ENCODE measurements at places on chromosomes 7 and 10.

GRCh38 chr10:19803676-19804075, 12.6 kb upstream of the PLXDC2 start:
- no peak for DNase-seq

DNA sequence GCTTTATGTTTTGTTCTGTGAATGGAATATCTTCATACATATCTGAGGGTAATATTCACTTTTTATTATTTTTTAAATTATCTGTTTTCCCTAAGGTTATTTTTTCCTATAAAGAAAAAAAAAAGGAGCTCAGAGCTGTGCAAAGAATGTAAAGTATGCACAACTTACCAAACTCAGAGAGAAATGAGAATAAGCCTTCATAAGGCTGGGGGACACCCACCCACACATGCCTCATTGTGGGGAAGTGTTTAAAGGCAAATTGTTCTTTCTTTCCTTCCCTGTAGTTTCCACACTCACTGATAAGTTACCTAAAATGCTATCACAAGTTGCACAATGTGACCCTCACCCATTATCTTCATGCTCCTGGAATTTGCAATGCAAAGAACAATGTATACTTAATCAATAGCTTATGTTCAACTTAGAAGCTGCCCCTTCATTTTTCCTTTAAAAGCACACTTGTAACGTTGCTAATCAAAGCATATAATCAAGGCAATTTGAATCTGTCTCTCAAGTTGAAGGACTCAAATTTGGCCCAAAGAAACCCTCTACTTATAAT, 108.1 kb downstream of the GNAT3 start:
- DNase-seq, result no peak

GRCh38 chr7:16801579-16801978, 3.2 kb downstream of the AGR2 start:
- no peak for DNase-seq

GRCh38 chr7:50768485-50769474, 13.9 kb downstream of the GRB10 start:
- no peak for DNase-seq

DNA sequence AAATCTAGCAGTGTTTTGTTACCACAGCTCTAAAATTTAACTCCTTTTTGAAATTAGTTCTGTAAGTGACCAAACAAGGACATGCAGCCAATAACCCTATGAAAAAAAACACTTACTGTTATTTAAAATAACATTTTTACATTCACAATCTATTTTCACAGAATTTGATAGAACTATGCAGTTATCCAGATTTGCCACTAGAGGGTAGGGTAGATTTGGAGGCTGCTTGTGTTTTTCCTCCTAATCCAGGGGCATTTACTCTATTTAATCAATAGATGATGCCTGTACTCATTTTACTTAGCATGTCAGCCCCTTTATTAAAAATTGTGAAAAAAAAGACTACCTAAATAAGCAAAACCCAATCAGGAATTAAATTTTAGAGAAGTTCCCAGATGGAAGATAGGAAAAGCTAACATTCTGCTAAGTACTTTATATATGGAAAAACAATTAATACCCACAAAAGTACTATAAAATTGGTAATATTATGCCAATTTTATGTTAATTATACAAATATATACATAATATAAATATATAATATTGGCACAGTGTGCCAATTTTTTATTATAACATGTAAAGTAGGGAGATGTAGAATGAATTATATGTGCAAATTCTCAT, 18.1 kb upstream of the LIPK start:
- DNase-seq, result no peak

GRCh38 chr10:124387078-124387874, 31.4 kb downstream of the OAT start:
- DNase-seq, result no peak

DNA sequence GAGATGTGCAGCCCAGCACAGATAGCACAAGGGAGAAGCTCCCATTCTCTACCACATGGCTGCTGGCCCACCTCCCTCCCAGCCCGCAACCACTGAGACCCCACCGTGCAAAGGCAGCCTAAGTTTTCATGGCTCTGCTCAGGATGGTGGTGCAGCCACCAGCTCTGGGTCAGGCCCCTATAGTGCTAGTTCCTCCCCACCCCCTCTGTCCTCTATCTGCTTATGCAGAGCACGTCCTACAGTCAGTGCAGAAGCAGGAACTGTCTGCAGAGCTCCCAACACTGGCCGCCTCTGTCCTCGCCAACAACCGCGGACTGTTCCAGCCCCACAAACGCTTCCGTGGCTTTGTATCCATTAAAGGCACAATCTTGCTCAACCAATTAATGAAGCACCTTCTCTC, 278.9 kb downstream of the GRID1 start:
- DNase-seq, result no peak

DNA sequence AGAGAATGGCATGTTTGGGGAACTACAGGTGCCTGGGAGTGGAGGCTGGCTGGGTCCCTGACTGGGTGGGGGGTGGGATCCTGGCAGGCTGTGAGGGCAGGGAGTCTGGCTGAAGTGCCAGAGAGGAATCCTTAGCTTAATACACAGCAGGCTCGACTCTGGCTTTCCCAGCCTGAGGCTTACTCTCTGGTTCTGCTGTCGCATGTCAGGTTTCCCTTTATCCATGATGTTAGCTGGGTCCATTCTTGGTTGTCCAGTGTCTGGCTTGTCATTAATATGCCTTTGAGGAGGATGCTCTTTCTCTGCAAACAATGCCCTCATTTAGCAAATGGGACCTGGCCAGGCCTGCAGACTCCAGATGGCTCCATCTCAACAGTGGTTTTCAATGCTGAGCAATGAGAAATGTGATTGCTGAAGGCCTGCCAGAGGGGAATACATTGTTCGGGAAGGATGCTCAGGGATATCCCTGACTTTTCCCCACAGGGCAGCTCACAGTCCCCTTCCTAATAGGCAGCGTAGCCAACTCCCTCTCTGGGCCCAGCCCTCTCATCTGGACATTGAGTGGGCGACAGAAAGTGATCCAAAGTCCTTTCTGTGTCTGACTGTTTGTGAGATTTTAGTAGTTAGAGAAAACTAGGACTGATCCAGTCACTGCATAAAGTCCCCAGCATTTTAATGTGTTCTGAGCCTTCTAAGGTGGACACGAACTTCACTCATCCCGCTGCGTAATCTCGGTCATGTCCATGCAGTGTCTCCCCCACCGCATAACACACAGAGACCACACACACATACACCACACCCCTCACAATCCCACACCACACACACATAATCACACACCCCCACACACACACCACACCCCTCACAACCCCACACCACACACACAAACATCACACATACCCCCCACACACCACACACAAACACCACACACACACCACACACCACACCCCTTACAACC, 124.9 kb downstream of the ANLN start:
- no peak for DNase-seq

DNA sequence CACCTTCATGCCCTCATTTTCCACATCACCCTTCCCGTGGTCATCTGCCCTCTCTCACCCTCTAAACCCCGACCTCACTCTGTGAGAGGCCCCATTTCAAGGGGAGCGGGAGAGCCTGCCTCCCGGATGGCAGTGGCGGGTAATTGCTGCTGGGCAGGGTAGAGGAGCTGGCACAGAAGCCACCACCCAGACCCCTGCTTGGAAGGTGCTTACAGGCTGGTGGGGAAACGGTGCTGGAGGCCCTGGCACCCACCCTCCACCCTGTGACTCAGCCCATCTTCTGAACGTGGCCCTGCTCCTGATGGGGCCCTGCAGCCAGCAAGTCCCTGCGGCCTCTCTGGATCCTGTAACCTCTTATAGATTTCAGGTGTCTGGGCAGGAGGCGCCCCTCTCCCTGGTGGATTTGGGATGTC, 10.6 kb upstream of the PWWP2B start:
- no peak for DNase-seq

DNA sequence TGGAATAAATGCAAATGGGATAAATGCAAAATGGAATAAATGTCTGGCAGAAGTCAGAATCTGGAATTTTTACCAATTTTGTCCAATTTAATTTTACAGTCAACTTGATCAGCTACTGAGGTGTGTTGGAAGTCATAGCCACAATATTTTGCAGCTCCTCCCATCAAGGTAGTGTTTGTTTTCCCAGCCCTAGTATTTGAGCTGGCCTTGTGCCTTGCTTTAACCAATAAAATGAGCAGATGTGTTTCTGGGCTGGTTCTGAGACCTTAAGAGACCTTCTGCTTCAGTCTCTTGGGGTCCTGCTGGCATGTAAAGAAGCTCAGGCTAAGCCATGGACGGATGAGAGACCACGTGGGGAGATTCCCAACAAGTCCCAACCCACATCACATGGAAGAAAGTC, 42.7 kb upstream of the RSBN1L start:
- no peak for DNase-seq

DNA sequence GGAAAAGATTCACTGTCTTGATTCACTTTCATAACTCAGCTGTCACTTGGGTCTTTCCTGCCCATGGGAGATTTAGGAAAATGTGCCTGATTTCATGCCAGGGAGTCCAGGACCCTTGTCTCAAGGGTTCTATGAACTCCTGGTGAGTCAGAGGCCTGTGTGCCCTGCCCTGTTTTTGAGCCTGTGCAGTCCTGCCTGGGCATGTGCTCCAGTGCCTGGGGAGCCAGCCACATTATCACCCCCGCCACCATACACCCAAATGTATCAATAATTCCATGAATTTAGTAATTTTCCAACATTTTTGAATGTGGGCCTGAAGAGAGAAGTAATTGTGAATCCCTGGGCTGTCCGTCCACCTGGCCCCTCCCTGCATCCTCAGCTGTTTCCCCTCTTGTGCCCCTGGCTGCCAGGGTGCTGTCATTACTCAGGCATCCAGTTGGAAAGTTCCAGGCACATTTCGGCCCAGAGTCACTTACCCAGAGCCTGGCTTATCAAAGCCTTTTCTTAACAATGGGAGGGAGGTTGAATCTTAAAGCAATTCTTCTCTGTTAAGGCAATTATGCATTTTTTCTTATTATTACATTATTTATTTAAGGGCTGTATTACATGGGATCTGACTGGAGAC, 287.8 kb upstream of the CDC14C start:
- no peak for DNase-seq

GRCh38 chr10:133000648-133001047, 58.3 kb upstream of the CFAP46 start:
- no peak for DNase-seq

DNA sequence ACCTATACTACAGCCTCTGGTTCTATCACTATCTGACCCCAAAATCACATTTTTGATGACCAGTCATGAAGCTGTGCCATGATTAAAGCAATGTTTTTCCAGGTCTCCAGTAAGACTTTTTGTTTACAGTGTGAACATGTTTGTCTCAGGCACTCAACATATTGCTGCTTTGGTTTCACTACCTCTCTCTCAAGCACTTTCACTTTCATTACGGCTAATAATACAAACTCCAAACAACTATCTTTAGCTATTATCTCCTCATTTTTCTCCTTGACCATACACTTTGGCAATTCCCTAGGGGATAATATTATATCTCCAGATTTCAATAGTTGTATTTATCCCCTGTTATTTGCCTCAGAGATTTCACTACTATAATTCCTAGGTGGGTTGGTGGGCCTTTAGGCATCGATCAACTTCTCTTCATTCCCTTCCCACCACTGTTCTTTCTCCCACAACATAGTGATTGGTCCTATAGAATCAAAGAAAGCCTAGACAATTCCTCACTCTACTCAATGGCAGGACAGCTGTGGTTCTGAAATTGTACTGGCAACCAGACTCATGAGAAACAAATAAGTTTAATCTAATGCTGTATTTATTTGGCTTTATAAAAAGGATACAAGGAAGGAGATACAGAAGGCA, 261.4 kb upstream of the ZWINT start:
- DNase-seq, result no peak

DNA sequence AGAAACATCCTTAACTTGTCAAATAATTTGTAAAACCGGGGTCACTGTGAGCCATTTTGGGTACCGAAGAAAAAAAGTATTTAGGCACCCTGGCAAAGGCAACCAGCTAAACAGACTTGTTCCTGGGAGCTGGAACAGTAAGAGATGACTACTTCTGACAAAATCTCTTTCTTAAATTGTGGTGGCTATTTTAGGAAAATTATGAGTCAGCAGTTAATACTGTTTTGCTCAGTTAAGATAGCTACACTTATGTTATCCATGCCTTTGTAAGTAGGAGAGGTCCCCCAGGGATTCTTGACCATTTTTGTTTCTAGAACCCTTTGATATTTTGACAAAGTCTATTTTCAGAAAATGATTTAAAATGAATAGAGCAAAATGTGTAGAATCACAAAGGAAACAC, 68.7 kb downstream of the TAX1BP1 start:
- no peak for DNase-seq

DNA sequence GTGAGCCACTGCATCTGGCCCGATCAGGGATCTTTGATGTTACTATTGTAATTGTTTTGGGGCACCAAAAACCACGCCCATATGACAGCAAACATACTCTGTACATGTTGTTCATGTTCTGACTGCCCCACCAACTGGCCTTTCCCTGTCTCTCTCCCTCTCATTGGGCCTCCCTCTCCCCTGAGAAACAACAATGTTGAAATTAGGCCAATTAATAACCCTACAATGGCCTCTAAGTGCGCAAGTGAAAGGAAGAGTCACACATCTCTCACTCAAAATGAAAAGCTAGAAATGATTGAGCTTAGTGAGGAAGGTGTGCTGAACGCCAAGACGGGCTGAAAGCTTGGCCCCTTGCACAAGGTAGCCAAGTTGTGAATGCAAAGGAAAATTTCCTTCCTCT, 50.3 kb upstream of the SDK1 start:
- DNase-seq, result no peak

- DNase-seq, result no peak
Observed at GRCh38 chr10:16583382-16583781, 61.7 kb upstream of the C1QL3 start.

DNA sequence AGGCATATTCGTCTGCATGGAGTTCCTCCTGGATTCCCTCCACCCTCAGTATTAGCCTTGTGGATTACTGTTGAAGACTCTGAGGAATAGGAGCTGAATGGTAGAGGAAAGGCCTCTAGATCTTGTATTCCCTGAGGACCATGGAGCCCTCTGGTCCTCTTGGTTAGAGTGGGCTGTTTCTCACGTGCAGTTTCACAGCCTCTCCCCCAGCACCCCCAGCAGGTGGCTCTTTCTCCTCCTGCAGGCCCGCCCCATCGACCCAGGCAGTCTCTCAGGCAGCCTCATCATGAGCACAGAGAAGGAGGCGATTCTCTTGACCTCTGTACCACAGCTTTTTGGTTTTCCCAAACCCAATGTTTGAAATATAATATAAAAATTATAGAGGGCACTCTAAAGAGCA, 102.0 kb downstream of the WNT2 start:
- no peak for DNase-seq

All from NCI-H524 treated with DMSO at 0.1 percent for 48 hours (cell line).